ENCODE measurements at places on chromosomes 6 and 20.

DNA sequence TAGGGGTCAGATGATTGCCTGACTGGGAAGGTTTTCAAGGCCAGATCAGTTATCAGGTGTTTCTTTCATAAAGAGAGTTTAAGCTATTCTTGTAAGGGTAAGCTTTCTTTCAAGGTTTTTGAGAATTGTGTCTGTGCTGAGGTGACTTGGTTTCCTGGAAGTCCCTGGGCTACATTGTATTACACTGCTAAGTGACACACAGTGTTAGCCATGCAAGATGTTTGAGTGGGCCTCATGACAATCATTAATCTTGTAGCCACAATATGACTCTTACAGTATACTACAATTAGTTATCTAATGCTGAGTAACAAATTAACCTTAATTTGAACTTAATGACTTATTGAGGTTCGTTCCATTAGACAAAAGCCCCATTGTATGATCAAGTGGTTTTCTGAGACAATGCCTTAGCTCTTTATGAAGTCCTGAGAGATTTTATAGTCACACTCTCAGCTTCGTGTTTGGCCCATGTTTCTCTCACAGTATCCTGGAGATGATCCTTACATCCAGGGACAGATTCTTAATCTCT is 186.7 kb downstream of the RPS12 start:
- DNase-seq, result no peak

DNA sequence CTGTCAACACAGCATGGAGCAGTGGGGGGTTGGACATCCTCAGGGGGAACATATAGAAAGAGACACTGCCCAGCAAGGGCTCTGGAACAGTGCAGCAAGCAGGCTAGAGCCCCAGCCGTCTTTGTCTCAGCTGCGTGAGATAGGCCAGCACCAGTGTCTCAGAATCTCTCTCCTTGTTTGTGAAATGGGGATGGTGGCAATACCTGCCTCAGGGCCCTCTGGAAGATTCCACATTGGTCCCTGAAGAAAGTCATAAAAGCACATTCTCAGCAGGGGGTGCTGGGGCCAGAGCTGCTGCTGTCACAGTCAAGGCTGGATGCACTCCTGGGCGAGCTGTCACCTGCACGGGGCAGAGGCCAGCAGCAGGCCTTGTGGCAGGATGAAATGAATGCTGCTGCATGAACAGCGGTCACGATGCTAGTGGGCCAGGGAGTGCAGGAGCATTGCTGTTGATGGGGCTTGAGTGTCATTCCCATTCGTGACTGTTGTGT is 121.7 kb downstream of the SYCP2 start:
- DNase-seq, result no peak

DNA sequence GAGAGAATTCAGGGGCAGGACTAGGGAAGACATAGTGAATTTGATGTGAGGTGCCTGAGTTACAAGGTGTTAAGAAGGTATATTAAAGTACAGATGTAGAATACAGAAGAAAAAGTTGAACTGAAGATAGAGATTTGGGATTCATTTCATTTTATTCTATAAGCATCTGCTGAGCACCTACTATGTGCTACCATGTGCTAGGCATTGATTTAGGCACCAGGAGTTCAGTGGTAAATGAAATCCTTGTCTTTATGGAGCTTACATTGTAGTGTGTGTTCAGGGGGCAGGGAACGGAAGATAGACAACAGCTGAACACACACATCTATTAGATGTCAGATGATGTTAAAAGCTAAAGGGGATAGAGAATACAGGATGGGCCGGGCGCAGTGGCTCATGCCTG is 2.8 kb downstream of the RSPH9 start:
- no peak for DNase-seq

GRCh38 chr20:52081791-52082190 is 109.8 kb downstream of the ZFP64 start:
- peak; percentile 15 for DNase-seq

GRCh38 chr6:143807103-143807772 is 35.9 kb upstream of the LTV1 start:
- no peak for DNase-seq

DNA sequence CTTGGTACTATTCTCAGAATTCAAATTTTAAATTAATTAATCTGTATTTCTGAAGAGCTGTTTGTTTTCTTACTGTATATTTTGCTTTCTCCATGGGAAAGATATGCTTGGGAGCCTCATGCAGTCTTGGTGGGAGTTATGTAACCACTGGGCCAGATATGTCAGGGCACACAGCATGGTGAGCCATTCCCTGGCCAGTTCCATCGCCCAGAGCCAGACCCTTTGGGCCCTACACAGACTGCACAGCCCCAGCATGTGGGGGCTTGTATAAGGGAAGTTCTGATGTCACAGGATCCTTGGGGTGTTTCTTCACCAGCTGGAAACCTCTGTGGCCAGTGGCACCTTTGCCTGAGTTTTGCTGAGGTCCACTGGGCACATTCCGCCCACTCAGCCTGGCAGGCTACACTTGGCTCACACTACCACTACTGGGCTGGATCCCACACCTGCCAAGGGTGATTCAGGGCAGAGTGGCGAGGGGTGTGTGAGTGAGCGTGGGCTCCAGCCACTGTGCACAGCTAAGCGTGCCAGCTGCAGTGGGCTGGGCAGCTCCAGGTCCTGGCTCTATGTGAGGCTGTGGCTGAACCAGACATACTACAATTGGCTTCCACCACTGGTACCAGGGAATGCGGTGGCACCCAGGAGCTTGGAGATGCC is 293.5 kb downstream of the ARHGAP18 start:
- no peak for DNase-seq

GRCh38 chr6:38033442-38033982 is 214.0 kb downstream of the ZFAND3 start:
- no peak for DNase-seq

GRCh38 chr20:62357187-62357667 is 9.9 kb downstream of the LAMA5 start:
- no peak for DNase-seq

GRCh38 chr6:112013051-112013450 is 40.9 kb upstream of the CCN6 start:
- no peak for DNase-seq

GRCh38 chr6:111812060-111813038 is 60.9 kb downstream of the FYN start:
- no peak for DNase-seq

DNA sequence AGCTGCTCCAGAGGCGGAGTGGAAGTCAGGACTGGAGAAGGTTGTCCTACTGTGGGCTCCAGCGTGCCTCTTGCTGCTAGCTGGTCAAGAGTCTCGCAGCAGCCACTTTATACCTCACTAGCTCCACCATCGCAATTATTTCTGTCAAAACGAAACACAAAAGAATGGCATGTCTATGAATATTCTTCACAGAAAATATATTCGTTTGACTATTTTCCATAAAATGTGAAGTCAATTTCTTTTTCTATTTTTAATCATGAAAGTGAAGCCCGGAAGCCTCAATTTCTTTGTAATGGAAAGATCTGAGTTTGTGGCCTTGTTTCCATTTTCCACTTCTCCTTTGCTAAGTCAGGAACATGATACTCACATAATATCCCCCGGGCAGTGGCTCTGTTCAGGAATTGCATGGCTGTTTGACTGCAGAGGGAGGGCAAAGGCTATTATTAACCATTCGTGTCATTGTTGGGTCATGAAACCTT is 51.7 kb downstream of the DTD1 start:
- no peak for DNase-seq

DNA sequence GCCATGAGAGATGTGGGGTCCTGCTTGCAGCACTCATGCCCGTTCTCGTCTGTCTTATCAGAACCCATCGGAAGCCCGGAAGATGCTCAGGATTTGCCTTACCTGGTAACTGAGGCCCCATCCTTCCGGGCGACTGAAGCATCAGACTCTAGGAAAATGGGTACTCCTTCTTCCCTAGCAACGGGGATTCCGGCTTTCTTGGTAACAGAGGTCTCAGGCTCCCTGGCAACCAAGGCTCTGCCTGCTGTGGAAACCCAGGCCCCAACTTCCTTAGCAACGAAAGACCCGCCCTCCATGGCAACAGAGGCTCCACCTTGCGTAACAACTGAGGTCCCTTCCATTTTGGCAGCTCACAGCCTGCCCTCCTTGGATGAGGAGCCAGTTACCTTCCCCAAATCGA is 8.3 kb downstream of the PI16 start:
- peak; percentile 96 for DNase-seq

DNA sequence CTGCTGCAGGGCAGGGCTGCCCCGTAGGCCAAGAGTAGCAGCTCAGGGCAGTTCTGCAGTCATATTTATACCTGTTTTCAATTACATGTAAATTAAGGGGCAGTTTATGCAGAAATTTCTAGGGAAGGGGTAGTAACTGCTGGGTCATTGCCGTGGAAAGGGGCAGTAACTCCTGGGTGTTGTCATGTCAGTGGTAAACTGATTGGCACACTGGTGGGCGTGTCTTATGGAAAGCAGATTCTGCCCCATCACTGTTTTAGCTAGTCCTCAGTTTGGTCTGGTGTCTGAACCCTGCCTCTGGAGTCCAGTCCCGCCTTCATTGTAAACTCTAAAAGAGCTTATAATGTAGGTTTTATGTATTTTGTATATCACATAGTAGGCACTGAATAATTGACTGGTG is 22.1 kb downstream of the MAP3K4 start:
- no peak for DNase-seq

DNA sequence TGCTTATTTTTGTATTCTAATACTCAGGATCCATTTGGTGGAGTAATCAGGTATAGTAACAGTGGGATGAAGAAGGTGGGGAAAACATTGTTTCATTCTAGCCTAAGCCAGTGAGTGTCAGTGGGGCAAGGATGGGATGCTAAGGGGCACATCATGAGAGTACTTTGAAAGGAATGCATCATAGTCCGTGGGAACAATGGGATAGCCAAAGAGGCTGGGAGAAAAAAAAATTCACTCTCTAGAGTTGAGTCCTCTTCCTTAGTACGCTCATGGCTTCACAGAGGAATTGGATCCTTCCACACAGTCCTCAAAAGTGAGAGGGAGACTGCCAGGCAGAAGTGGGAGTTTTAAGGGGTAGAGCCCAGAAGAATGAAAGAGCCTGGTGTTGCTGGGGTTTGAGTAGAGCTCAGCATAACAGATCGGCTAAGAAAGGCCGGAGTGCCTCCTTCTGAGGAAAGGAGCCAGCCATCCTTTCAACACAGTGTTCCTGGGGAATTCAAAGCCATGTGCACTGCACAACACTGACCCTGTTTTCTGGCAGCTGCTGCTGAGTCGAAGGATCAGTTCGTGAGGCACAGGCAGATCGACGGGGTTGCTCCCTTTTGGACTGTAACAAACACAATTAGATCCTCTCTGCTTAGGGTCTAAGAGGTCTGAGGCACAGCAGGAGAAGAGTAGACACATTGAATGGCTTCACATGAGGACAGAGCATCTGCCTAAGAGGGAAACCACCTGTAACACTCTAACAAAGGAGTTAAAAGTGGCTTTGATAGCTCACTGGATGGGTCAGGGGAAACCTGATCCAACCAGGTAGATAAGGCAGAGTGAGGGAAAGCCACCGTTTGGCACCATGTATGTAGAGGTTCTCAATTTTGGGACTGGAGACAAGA is 61.2 kb downstream of the ELOVL5 start:
- DNase-seq, result no peak

GRCh38 chr6:33416386-33417127 is 1.4 kb downstream of the CUTA start:
- no peak for DNase-seq

DNA sequence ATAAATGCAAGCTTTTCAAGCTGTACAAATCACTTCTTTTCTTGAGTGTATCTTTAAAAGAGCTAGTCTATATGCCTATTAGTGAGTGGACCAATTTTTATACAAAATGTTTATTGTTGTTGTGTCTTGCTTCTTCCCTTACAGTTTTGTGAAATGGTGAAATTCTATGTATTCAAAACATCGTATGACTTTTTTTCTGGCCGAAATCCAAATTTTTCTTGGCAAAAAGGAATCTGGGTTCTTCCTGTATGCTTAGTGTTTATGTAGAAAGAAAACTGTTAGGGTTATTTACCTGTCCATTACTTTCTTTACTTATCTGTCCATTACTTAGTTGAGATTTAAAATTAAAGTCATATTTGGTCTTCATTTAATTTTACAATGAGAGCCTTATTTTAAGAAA is 153.9 kb downstream of the MMS22L start:
- no peak for DNase-seq

GRCh38 chr6:47701363-47701762 is 3.0 kb downstream of the ADGRF4 start:
- DNase-seq, result no peak

GRCh38 chr6:43199912-43200311 is 17.9 kb downstream of the CUL9 start:
- no peak for DNase-seq

DNA sequence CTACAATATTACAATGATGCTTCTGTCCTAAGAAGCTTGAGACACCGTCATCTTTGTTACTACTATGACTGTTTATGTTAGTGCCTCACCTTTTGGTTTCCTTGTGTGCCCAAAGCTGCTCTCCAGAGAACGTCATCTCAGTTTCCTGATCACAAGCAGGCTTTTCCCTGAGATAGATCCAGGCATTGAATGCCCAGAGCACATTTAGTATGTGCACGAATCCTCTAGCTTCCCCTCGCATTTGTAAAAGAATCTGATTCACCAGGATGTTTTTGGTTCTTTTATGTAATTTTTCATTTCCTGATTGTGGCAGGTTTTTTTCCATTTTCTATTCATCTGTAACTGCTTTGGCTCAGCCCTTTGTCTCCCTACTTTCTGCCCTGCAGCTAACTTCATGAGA is 100.2 kb upstream of the TMEM181 start:
- DNase-seq, result no peak

DNA sequence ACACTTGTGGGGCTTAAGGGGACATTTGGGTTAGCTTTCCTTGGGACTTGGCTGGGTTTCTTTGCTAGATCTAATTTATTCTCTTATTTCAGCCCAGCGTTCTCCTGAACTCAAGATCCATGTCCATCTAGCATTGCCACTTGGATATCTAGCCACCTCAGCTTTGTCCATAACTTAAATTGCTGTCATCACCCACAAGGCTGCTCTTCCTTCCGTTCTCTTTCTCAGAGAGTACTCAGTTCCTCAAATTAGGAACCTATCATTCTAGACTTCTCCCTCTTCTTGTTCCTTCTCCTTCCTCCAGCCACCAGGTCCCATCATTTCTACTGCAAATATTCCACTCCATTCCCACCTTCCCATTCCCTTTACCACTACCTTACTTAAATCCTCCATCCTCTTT is 4.3 kb downstream of the SMIM26 start:
- DNase-seq, result peak; percentile 63

DNA sequence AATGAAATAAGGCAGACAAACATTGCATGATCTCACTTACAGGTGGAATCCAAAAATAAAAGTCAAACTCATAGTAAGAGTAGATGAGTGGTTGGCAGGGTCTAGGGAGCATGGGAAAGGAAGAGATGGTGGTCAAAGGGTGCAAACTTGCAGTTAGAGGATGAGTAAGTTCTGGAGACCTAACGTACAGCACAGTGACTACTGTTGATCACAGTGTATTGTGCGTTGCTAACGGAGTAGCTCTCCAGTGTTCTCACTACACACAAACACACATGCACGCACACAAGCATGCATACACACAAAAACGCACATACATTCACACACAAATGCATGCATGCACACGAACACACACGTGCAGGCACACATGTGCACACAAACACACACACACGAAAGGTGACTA is 54.9 kb downstream of the LY86 start:
- no peak for DNase-seq

- DNase-seq, result no peak
These were observed 157.9 kb downstream of the CD83 start for GRCh38 chr6:14275493-14275851.

All from KBM-7 (cell line).